ENCODE measurements at places on chromosomes 7 and 10. TPM values are rescaled to one million over a fixed set of nuclear protein-coding genes. Genes with fewer than 3 reads are reported as not detected.

The ABCA13 gene
- under 0.01 TPM for total RNA-seq

GRCh38 chr10:117005527-117006055 is 604 bp upstream of the SHTN1 start:
- DNase-seq, result peak; percentile 37

DNA sequence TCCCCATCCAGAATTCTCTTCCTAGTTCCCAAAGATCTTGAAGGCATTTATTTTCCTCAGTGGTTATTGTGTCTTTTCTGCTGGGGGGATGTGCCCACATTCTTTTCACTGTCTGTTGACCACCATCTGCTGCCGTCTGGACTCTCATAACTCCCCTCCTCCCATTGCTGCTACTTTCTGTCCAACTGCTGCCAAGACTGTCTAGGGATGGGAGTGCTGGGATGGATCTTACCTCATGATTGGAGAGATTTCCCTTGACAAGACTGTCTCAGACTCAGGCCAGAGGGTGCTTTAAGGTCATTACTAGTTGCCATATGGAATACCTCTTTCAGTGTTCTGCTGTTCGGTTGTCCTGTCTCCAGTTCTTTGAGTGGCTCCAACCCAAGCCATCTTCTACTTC is 141.6 kb downstream of the C1GALT1 start:
- no peak for DNase-seq

GRCh38 chr10:69642747-69643146 is 12.7 kb downstream of the FAM241B start:
- no peak for DNase-seq

DNA sequence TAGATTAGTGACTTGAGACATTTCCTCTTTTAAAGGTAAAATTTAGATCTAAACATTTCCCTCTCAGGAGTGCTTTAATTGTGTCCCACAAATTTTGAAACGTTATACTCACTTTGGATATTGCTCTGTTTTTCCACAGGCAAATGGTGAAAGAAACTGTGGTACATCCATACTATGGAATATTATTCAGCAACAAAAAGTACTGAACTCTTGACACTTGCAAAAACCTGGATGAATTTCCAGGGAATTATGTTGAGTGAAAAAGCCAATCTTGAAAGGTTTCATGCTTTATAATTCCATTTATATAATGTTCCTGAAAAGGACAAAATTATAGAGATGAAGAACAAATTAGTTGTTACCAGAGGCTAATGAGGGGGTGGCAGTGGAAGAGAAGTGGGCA is 153.3 kb upstream of the SVIL start:
- DNase-seq, result no peak

DNA sequence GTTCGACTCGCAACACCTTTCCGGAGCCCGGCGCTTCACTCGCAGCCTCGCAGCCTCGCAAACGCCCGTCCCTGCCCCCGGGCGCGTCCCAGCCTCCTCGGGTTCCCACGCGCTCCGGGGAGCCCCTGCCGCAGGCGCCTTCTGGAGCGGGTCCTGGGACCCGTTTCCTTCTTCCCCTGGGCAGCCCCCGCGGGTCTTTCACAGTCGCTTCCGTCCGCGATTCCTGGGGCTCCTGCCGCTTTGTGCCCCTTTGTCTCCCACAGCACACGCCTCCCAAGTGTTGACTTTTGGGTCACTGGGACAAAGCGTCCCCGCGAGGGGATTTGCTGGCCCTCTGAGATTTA is 140.7 kb downstream of the DYNC2I1 start:
- DNase-seq, result no peak
